Stimulated activated CD4-positive, alpha-beta T cell treated with anti-CD3 and anti-CD28 coated beads, Interleukin-15, amount 100 ng/mL, for 48 hours (primary cell): ENCODE measurements at places on chromosomes 12 and 14.

GRCh38 chr12:94875525-94875924 is 128.0 kb downstream of the NDUFA12 start:
- no peak for DNase-seq

DNA sequence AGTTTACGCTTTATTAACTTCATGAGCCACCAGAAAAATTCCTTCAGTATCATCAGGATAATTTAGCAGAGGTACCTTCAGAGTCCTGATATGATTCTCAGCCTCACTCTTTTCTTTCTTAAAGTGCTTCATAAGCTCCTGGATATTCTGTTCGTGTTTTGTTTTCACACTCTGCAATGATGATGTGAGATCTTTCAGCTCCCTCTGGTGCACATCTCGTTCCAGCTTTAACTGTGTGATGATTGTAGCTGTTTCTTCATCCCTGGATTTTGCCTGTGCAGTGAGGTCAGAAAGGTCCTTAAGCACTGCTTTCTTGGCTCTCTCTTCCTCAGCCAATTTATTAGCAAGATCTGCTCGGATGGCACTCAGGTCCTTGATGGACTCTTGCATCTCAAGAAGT is 156.7 kb downstream of the CEP128 start:
- no peak for DNase-seq

DNA sequence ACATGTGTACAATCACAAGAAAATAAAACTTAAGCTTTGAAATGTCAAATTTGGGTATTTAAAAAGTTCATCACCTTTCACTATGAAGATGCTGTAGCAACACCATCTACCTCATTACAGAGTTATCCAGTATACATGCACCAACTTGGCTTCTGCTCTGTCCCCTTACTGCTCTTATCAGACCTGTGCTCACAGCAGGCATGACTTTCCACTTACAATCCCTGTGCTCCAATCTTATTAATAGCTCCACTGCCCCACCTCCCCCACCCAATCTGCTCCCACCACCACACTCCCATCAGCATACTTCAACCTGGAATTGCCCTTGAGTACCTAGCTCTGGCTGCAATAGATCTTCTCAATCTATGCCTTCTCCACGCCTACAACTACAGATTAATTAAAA is 13.3 kb downstream of the GALC start:
- no peak for DNase-seq

DNA sequence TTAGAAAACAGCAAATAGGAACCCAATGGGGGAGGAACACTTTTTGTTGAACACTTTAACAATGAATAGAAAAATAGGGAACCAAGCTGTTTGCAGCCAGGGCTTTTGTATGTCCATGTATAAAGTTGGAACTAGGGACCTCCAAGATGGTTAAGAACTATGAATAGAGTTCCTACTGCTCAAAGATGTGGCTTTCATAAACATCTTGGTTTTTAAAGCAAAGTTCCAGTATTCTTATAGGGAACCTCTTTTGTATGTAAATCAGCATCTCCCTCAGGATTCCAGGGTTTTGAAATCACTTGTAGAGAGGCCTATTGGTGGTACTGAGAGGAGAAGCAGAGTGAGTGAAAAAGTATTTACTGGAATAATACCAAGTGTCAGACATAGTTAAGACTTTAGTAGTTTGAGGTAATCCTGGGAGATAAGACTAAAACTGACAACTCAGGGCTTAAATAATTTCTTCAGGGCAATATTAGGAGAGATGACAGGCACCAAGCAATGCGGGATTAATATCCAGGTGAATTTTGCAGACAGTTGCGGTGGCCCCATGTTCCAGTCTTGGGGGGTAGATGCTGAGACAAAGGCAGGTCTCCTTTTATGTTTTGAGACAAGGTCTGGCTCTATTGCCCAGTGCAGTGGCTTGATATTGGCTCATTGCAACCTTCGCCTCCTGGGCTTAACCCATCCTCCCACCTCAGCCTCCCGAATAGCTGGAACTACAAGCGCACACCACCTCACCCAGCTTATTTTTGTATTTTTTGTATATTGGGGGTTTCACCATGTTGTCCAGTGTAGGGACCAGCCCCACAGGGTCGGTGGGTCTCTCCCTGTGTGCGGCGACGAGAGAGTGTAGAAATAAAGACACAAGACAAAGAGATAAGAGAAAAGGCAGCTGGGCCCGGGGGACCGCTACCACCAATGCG is 10.4 kb upstream of the EID3 start:
- DNase-seq = no peak

DNA sequence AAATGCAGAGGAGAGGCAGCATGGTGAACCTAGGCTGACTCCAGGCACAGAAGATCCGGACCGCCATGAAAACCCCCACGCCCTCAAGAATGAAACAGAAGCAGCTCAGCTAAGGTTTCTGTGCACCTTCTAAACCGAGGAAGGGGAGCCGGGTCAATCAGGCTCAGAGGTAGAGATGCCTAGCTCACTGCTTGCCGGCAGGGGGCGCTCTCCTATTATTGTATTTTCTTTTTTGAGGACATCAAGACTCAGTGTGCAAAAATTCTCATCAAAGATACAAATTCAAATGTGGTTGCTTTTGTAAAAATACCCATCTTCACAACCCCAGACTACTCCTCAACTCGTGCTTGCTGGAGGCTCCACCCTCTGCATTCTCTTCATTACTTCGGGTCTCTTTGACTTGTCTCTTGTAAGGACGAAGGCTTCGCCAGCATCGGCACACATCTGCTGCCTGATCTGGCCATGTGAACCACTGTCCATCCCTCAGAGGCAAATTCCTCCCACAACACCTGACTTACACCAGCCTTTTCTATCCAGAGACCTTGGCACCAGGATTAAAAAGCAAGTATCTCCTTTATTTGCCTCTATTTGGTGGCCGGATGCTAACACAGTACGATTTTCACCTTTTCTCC is 33.4 kb upstream of the RNASE3 start:
- peak; percentile 28 for DNase-seq

DNA sequence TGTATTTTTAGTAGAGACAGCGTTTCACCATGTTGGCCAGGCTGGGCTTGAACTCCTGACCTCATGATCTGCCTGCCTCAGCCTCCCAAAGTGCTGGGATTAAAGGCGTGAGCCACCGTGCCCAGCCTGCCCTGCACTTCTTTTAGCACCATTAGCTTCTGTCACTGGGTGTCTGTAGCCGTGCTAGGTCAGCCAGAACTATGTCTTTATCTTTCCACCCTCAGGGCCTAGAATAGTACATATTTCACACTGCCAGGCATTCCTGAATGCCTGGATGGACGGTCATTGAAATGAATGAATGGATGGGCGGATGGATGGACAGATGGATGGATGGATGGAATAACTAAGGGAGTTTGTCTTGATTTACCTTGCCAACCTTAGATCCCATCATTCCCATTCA is 33.7 kb downstream of the FBXL14 start:
- DNase-seq = no peak

DNA sequence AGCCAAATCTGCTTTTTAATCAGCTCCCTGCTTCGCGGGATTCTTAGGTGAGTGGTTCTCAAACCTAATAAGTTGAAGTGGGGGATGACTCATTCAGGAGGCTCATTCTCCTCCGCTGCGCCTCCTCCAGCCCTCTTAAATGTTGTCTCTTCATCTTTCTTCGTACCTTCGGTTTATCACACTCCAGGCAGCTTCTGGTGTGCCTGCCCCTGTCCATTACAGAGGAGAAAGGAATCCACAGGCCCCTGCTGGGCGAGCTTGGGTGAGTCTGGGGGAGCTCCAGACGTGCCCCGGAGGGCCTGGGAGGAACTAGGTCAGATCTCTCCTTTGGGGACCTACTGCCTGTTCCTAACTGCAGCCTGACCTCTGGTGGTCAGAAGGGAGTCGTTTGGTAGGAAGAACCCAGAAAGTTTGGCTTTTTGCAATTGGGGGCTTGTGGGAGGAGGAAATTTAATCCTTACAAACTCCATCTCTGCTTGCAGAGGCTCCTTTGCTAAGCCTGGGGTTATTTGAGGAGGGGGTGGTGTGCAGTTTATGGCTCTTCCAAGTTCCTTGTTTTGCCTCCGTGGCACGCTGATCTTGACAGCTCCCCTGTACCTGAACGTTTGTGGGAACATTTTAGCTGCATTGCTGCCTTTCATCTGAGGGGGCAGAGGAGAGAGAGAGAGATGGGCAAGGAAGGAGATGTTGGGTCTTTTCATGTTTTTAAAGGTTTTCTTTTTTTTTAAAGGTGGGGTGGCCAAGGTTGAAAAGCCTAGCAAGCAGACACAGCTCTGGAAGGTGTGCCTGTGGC is 84.1 kb upstream of the GNG2 start:
- DNase-seq = peak; percentile 22

- DNase-seq = no peak
Measured at GRCh38 chr12:26172013-26172412, 23.4 kb upstream of the SSPN start.

- DNase-seq = no peak
Measured at GRCh38 chr12:5437182-5437583, 5.3 kb downstream of the NTF3 start.
